ENCODE measurements at places on chromosomes 13 and 19.

DNA sequence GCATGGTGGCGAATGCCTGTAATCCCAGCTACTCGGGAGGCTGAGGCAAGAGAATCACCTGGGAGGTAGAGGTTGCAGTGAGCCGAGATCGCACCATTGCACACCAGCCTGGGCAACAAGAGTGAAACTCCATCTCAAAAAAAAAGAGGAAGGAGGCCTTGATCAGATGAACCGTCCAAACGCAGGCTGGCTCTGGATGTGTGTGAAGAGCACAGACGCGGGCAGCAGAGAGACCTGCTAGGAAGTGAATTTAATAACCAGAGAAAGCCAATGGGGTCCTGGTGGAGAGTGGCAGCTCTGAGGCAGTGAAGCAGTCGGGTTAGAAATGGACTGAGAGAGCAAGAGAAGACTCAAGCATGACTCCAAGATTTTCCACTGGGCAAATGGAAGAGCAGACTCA is 136.5 kb downstream of the RNF17 start:
- H3K27me3 ChIP-seq, result no peaks in the 10 kb centered on the region
- H3K4me1 ChIP-seq, result peaks cover 3% of the 10 kb centered on the region
- no peak for DNase-seq

DNA sequence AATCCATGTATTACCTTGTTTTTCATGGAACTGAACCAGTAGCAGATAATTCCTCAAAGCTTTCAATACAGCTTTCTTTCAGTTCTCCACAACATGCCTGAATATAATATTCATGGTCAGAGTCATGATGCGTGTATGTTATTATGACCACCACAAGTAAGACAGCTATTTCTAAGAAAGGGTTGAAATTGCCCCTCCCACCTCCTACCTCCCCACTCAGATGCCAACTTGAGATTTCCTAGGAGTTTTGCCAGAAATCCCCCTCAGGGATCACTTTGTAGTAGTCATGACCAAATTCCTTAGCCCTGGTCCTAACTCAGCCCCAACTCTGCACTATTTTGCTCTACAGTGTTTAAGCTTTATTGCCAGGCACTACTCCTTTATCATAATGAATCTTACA is 69.9 kb upstream of the RAP2A start:
- no peak overlapping the region for H3K27ac ChIP-seq
- no peaks in the 10 kb centered on the region for H3K27me3 ChIP-seq
- no peak overlapping the region for H3K4me3 ChIP-seq
- peaks cover 4% of the 10 kb centered on the region for H3K4me1 ChIP-seq
- DNase-seq, result no peak

DNA sequence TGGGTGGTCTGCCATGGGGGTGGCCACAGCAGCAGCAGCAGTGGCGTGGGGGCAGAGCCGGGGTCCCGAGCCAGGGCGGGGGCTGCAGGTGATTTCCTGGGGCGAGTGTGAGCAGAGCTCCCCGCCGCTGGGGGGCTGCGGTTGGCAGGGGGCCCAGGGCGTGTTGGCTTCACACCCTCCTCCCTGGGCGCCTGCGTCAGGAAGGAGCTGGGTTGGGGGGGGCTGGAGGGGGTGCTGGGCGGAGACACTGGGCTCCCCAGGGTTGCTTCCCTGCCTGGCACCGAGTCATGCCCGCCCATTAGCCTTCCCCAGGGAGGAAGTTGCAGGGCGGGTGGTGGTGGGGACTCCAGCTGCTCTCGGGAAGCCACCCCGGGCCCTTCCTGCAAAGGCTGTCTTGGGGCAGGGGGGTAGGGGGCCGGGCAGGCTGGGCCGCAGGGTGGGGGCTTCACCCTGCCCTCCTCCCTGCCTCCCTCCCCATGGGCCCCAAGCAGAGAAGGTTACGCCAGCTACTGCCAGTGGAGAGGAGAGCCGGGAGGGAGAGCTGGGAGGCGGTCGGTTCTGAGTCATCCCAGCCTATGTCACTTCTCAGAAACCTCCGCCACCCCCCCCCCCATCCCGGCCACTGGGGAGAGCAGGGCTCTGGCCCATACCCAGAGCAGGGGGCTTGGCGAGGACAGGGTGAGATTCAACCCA is 4.6 kb downstream of the MIDN start:
- H3K4me1 ChIP-seq, result peaks cover 22% of the 10 kb centered on the region
- peaks cover 36% of the 10 kb centered on the region for H3K36me3 ChIP-seq
- DNase-seq, result peak; percentile 88
- peak overlapping the region; percentile 98 for H3K4me3 ChIP-seq

GRCh38 chr13:27988520-27988919 is at the start of gene URAD:
URAD (minus strand) TSS chr13:27988693; CDS start chr13:27988637, 56 bp downstream.
- no peak within 1 kb of the TSS for H3K27ac ChIP-seq
- H3K27me3 ChIP-seq, result peaks cover 14% of the 10 kb centered on the region
- no peak for DNase-seq
- H3K4me1 ChIP-seq, result no peaks in the 10 kb centered on the region
- H3K4me3 ChIP-seq, result no peak within 1 kb of the TSS

DNA sequence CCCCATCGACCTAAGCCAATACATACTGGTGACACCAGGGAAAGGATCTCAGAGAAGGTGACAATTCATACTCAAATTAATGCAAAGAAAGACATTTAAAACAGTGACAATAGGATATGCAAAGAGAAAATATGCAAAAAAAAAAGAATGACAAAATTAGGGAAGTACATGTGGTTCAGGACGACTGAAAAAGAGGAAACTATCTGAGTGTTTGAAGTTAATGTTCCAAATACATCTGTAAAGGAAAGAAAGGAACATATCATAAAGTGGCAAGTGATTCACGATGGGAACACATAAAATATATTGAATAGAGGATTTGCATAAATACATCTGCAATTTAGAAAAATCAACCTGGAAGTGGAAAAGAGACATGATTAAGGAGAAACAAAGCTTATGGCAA is 441.4 kb downstream of the SLITRK5 start:
- H3K4me3 ChIP-seq, result no peak overlapping the region
- H3K27me3 ChIP-seq, result no peaks in the 10 kb centered on the region
- H3K4me1 ChIP-seq, result no peaks in the 10 kb centered on the region
- H3K36me3 ChIP-seq, result no peaks in the 10 kb centered on the region
- DNase-seq, result no peak
